Hepatocyte (in vitro differentiated cells): ENCODE measurements at places on chromosomes 5 and 9.

- DNase-seq, result peak; percentile 52
Observed at GRCh38 chr5:122458278-122458872, 146.3 kb downstream of the SNCAIP start.

GRCh38 chr9:98796364-98797101 lies at the start of gene ANKS6:
Gene ANKS6, minus strand, starts transcription at chr9:98796555. Its CDS starts 64 bp downstream, at chr9:98796491.
- DNase-seq, result peak; percentile 94

- DNase-seq, result no peak
Observed at GRCh38 chr9:15243081-15243480, 63.9 kb downstream of the TTC39B start.

GRCh38 chr9:92138157-92138959 lies 23.1 kb upstream of the SPTLC1 start:
- DNase-seq, result peak; percentile 87

DNA sequence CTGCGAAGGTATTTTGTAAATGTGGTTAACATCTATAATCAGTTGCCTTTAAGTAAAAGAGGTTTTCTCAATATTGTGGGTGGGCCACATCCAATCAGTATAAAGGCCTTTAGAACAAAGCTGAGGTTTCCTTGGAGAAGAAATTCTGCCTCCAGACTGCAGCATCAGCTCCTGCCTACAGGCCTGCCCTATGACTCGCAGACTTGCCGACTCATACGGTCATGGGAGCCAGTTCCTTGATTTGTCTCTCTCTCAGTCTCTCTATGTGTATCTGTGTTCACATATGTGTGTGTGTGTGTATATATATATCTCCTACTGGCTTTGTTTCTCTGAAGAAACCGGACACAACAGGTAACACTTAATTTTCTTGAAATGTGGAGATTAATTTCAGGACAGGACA lies 45.3 kb downstream of the SLC36A1 start:
- no peak for DNase-seq

- no peak for DNase-seq
Observed at GRCh38 chr9:105258225-105258737, 13.8 kb downstream of the SLC44A1 start.

DNA sequence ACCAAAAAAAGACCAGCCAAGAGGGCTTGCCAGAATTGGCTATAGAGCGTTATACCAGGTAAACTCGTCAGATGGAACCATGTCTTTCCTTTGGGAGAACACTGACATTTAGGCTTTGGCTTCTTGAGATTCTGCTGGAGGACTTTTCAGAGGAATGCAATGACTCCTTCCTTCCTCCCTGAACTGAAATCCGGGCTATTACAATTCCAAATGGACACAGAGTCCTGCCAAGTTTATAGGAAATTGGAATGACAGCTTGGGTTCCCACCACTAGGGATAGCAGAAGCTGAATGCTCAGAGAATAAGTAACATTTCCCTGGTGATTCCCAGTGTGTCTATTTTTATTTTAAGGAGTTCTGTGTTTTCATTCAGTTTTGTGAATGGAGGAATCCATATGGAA lies 143.0 kb downstream of the FGF1 start:
- DNase-seq, result no peak

GRCh38 chr9:9846557-9846956 lies 766.2 kb downstream of the PTPRD start:
- no peak for DNase-seq

GRCh38 chr5:17289681-17290539 lies 72.5 kb downstream of the BASP1 start:
- DNase-seq, result peak; percentile 26

- DNase-seq, result no peak
Observed at GRCh38 chr5:143554187-143554717, 150.8 kb upstream of the NR3C1 start.
